Jurkat, Clone E6-1 (cell line): ENCODE measurements at places on chromosomes 12 and 14.

DNA sequence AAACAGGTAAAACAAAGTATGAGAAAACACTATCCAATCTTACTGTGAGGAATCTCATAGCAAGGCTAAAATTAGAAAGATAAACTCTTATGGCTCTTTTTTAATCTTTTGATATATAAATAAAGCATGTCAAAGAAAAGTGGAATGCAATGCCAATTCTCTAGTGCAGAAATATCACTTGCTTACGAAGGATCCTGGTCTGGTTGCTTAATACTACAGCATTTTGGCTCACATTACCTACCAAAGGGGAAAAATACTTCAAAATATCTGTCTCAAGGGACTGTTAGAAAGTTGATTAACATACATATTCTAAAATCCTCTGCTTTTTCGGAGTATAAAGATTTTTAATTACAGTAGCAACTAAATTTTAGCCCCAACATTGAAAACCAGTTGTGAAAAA, 21.4 kb downstream of the AREL1 start:
- no peak for DNase-seq

GRCh38 chr12:41293011-41293410, 104.9 kb downstream of the PDZRN4 start:
- no peak for DNase-seq

- DNase-seq = no peak
These were observed 315.2 kb upstream of the G2E3 start for GRCh38 chr14:30243805-30244204.

- no peak for DNase-seq
These were observed 436.3 kb downstream of the DPF3 start for GRCh38 chr14:72457641-72458040.

DNA sequence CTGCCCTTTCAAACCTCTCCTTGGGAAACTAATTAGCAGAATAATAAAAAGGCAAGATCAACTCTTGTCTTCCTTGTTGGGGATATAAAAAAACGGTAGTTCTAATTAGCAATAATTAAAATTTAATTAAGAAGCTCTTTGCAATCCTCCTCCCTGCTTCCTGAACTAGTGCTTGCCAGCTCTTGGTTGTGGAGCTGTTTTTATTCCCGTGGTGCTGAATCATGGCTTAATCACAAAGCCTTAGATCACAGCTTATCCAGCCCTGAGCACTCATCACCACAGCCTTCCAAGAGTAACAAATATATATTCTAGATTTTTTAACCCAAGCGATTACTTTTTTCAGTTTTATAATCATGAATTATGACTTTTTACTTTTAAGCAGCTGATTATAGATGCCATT, 63.2 kb upstream of the INSM2 start:
- DNase-seq = no peak

DNA sequence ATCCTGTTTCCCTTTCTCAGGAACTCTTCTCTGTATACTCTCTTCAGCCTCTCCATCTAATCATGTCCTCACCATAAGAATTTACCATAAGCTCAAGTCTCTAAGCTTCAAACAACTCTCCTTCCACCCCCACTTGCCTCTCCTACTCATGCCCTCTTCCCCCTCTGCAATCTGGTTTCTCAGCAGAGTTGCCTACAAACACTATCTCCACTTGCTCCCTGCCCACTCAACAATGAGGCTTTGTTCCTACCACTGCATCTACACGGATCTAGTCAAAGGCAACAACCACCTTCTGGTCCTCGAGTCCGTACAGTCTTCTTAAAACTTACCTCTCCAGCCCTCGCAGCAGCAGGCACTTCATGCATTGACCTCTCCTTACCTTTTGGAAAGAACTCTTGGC, 17.2 kb upstream of the FBLN5 start:
- no peak for DNase-seq

- DNase-seq = no peak
These were observed 39.2 kb downstream of the ZFP36L1 start for GRCh38 chr14:68753690-68754089.

DNA sequence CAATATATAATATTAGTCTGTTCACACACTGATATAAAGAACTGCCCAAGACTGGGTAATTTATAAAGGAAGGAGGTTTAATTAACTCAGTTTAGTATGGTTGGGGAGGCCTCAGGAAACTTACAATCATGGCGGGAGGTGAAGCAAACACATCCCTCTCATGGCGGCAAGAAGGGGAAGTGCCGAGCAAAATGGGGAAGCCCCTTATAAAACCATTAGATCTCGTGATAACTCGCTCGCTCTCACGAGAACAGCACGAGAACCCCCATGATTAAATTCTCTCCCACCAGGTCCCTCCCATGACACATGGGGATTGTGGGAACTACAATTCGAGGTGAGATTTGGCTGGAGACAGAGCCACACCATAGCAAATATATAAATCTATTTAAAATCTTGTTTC, 269.8 kb downstream of the ATP23 start:
- no peak for DNase-seq

DNA sequence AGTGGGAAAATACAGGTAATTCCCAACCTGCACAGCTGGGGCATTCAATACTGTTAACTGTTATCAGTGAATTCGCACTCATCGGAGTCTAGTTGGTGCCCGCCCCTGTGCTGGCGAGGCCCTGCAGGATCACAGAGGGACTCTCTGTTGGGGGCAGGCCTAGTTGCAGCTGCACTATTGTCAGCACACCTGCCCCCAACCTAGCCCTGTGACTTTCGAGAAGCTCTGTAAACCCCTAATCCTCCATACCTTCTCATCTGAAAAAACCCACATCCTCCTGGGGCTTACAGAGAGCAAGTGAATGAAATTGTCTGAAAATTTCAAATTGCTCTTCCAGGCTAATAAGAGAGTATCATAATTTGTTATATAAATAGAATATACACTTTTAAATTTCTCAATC, 132.2 kb upstream of the NUDT4 start:
- peak; percentile 98 for DNase-seq

- no peak for DNase-seq
These were observed 43.5 kb upstream of the FKBP4 start for GRCh38 chr12:2751230-2751629.

GRCh38 chr14:69317102-69317755, 57.3 kb downstream of the GALNT16 start:
- DNase-seq = no peak

DNA sequence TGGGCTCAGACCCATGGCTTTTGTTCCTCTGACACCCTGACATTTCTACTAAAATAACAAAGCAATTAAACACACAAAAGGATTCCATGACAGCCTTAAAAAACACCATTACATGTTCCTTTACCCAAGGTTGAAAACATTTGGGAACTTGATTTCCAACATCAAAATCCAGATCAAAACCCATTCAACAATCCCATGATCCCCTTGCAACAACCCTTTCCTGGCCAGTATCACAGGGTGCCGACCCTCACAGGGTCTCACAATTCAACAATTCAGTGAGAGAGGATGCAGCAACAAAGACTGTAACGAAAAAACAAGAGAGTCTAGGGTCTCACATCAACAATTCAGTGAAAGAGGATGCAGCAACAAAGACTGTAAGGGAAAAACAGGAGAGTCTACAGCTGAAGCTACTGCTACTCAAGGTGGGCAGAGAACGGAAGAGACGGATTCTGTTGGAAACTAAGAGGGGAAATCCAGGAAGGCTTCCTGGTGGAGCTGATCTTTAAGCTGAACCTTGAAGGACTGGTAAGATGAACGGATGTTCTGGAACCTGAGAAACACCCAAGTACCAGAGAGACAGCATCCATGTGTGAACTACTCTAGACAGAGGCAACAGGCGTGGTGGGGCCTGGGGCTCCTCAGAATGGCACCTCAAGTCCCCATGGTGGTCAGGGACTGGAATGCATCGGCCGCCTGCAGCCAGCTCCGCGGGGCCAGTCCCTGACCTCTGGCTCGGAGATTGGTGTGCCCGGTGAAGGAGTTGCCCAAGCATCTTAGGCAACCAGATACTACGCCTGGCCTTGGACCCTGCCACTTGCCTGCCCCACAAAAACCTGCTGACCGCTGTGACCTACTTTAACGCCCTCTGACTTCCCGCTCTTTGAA, 22.7 kb upstream of the ZFP36L1 start:
- DNase-seq = no peak

GRCh38 chr14:31592631-31593030, 31.4 kb downstream of the NUBPL start:
- no peak for DNase-seq

DNA sequence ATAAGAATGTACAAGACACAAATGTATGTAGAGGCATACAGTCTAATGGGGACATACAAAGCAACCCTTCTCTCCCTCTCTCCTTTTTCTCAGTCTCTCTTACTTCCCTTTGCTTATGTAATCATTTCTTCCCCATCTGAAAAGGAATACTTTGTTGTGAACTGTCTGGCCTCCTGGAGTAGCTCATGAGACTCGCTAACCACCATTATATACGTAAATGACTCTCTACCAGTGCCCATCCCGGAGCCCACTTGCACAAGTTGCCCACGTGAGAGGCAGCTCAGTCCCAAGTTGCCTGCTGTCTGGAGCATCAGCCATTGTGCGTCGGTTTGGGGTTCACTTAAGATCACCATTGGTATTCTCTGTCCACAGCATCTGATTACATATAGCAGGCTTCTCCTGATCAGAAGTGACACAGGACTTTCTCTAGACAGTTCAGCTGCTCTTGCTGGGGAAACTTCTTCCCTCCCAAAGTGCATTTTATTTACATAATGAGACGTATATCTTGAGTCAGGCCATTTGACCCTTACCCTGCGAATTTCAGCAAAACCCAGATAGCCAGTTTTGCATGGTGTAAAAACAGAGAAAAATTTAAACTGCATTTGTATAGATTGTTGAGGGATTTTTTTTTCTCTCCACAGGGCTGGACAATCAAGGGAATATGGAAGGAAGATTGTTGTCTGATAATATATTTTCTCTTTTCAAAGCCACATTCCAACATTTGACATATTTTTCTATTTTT, 220.7 kb upstream of the EGLN3 start:
- DNase-seq = no peak

DNA sequence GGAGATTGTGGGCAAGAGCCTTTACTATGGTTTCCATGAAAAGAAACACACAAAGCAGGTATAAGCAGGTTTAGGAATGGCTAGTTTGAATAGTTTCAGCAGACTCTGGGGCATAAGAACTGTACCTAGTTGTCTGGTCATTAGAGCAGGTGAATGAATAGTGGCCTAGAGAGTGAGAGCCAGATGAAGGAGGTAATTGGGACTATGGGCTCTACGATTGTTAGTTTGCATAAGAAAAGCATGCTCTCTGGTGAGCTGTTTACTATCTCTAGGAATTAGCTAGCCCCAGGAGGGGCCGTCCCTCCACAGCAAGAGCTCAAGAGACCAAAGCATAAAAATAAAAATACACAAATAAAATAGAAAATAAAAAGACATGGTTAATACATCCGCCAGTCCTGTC, 397.5 kb upstream of the GARIN6 start:
- no peak for DNase-seq

- no peak for DNase-seq
These were observed 390.6 kb upstream of the ATP2B1 start for GRCh38 chr12:90099288-90099687.

DNA sequence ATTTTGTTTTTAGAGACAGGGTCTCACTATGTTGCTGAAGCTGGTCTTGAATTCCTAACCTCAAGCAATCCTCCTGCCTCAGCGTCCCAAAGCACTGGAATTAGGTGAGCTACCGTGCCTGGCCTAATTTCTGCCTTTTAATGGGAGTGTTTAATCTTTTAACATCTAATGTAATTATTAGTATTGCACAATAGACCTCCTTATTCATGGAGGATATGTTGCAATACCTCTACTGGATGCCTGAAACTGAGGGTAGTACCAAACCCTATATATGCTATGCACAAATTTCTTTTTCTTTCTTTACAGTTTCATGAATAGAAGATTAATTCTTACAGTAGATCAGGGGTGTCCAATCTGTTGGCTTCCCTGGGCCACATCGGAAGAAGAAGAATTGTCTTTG, 47.8 kb downstream of the MYRFL start:
- DNase-seq = no peak

- peak; percentile 44 for DNase-seq
These were observed 10.7 kb downstream of the PKP2 start for GRCh38 chr12:32885831-32886230.

GRCh38 chr12:90305379-90305778, 596.7 kb upstream of the ATP2B1 start:
- DNase-seq = no peak

GRCh38 chr12:106066726-106067325, 71.9 kb downstream of the NUAK1 start:
- no peak for DNase-seq

GRCh38 chr14:99785426-99785825, 7.8 kb upstream of the EML1 start:
- DNase-seq = no peak

GRCh38 chr12:23488130-23488529, 461.3 kb downstream of the SOX5 start:
- peak; percentile 4 for DNase-seq

DNA sequence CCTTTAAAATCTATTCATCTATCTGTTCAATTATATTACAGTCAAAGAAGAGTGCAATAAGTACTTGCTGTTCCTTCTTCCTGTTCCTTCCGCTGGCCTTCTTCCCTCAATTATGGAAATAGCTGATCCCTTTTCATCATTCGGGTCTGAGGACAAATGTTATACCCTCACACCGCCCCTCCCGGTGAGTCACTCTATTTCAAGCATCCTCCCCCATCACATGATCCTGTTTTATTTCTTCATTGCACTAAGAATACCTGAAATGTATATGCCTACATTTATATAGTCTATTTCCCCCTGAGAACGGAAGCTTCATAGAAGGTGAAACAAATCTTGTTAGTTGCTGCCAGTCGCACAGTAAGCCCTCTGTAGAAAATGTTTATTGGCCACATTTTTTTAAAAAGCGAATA, 2.5 kb downstream of the SLC38A1 start:
- peak; percentile 20 for DNase-seq

DNA sequence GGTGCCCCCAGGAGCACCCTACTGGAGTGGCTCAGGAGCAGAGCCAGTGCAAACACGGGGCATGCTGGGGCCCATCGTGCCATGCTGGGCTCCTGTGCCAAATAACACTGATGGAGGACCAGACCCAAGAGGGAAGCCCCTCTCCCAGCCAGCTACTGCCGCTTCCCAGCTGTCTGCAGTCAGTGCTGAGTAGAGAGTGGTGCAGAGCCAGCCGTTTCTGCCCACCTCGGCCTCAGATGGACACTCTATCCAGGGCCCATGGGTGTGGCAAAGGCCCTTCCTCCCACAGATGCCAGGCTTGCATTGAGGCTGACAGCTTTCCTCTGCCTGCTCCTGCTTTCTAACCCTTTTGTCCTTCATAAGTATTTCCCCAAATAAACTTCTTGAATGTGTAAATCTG, 13.2 kb downstream of the CLBA1 start:
- no peak for DNase-seq

DNA sequence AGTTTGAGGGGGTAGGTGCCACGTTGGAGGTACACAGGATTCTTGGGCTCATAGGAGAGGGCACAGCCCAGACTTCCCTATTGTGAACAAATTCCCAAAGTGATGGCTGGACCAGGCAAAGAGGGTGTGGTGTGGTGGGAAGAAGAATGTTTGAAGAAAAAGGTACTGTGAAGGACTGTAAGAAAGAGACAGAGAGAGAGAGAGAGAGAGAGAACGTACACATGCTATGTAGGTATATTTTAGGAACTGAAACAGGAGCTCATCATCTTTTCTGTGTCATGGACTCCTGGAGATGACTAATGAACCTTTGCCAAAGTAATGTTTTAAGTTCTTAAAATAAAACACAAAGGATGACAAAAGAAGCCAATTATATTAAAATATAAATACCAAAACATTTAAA, 24.5 kb downstream of the SLC17A8 start:
- DNase-seq = no peak

- DNase-seq = no peak
These were observed 51.8 kb downstream of the SLC38A2 start for GRCh38 chr12:46320731-46321130.
